Body of pancreas (tissue), 4 donors: ENCODE measurements at places on chromosomes 1 and 21. TPM values are rescaled to one million over a fixed set of nuclear protein-coding genes. Genes with fewer than 3 reads are reported as not detected.

GRCh38 chr1:65812065-65812464 is 19.4 kb downstream of the PDE4B start:
- no peaks in the 10 kb centered on the region for H3K36me3 ChIP-seq
- DNase-seq = peak; percentile 57
- H3K4me1 ChIP-seq = no peaks in the 10 kb centered on the region
- H3K27ac ChIP-seq = no peak overlapping the region
- no peak overlapping the region for H3K4me3 ChIP-seq

DNA sequence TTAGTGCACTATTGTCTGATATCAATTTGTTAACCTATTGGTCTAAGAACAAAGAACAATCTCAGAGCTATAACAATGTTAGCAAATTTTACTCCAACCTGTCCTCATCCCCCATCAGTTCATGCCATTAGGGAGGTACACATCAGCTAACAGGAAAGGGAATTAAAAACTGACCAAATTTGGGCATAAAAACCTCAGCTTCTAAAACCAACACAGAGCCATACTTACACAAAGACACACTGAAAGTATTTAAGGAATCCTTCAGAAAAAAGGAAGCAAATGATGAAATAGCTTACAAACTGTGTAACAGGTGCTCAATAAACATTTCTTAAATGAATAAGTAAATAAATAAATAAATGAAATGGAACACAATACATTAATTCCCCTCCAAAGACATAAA is 89.2 kb downstream of the TTLL7 start:
- H3K36me3 ChIP-seq = no peaks in the 10 kb centered on the region
- H3K4me3 ChIP-seq = no peak overlapping the region
- no peaks in the 10 kb centered on the region for H3K4me1 ChIP-seq
- H3K27me3 ChIP-seq = no peaks in the 10 kb centered on the region
- no peak overlapping the region for H3K27ac ChIP-seq

- H3K4me1 ChIP-seq = peaks cover 4% of the 10 kb centered on the region
- H3K36me3 ChIP-seq = no peaks in the 10 kb centered on the region
- H3K4me3 ChIP-seq = no peak overlapping the region
- H3K27me3 ChIP-seq = no peaks in the 10 kb centered on the region
- no peak overlapping the region for H3K27ac ChIP-seq
- DNase-seq = peak; percentile 55
These were observed 38.2 kb downstream of the SLC2A7 start for GRCh38 chr1:8987881-8988617.

DNA sequence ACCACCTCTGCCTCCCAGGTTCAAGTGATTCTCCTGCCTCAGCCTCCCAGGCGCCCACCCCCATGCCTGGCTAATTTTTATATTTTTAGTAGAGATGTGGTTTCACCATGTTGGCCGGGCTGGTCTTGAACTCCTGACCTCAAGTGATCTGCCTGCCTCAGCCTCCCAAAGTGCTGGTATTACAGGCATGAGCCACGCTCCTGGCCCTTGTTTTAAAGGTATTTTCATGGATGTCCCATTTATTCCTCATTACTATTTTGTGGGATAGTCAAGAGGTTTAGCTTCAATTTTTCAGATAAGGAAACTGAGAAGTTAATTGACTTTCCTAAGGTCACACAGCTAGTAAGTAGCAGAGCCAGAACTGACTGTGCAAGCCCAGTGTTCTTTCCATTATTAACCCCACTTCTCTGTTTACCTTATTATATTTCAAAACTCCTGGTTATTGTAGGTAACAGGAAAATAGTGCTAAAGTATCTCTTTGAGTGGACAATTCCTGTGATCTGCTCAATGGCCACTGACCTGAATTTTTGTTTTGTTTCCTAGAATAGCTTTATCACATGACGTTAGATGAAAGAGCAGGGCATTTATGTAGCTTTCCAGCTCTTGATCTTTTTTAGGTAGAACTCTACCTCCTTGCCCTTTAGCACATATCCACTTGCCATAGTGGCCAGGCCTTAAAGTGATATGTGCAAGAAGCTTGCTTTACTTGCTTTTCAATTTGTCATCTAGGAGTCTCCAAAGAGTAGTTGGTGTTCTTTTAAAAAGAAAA is 13.6 kb downstream of the ZYG11B start:
- no peak overlapping the region for H3K4me3 ChIP-seq
- no peaks in the 10 kb centered on the region for H3K27me3 ChIP-seq
- H3K27ac ChIP-seq = no peak overlapping the region
- H3K4me1 ChIP-seq = peaks cover 8% of the 10 kb centered on the region
- no peaks in the 10 kb centered on the region for H3K36me3 ChIP-seq
- DNase-seq = no peak

GRCh38 chr1:89711140-89711778 is 78.3 kb downstream of the LRRC8C start:
- H3K27me3 ChIP-seq = no peaks in the 10 kb centered on the region
- H3K4me1 ChIP-seq = no peaks in the 10 kb centered on the region
- H3K4me3 ChIP-seq = no peak overlapping the region
- no peaks in the 10 kb centered on the region for H3K36me3 ChIP-seq
- no peak overlapping the region for H3K27ac ChIP-seq

- no peak overlapping the region for H3K27ac ChIP-seq
- DNase-seq = no peak
- H3K27me3 ChIP-seq = no peaks in the 10 kb centered on the region
- no peak overlapping the region for H3K4me3 ChIP-seq
- no peaks in the 10 kb centered on the region for H3K36me3 ChIP-seq
- peaks cover 21% of the 10 kb centered on the region for H3K4me1 ChIP-seq
These were observed 1.6 kb upstream of the DDX59 start for GRCh38 chr1:200671235-200671786.

DNA sequence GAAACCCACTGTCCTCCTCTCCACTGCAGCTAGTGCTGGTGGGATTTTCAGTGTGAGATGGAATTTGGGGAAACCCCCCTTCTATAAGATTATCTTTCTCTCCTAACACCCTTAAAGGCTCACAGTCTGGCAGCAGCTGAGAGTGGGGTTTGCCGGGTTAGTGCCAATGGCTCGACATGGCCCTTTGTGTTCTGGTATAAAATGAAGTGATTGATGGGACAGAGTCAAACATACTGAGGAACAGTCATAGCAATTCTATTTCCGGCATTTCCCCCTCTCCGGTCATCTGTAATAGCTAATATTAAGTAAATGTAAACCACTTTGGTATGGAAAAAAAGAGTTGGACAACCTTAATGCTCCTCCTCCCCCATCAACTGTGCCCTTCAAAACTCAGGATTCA is 37.6 kb downstream of the TFF3 start:
- no peaks in the 10 kb centered on the region for H3K27me3 ChIP-seq
- no peak for DNase-seq

MAP3K7CL gene
- total RNA-seq = 12.5 TPM

CD53 gene
- 4.9 TPM for total RNA-seq

LRRC40 gene
- 7.3 TPM for total RNA-seq
